Naive thymus-derived CD8-positive, alpha-beta T cell (primary cell): ENCODE measurements at places on chromosomes 7 and 10. TPM values are rescaled to one million over a fixed set of nuclear protein-coding genes. Genes with fewer than 3 reads are reported as not detected.

HOXA5 gene
- total RNA-seq = not detected

TCERG1L gene
- total RNA-seq = 0.14 TPM

C10orf105 gene
- 0.25 TPM for total RNA-seq

KCND2 gene
- not detected for total RNA-seq

TNPO3 gene
- total RNA-seq = 39.3 TPM

PLXNA4 gene
- total RNA-seq = 0.05 TPM

CDC14C gene
- not detected for total RNA-seq

SYNPO2L gene
- not detected for total RNA-seq

HKDC1 gene
- total RNA-seq = 0.65 TPM

GTF2IRD2 gene
- total RNA-seq = 43.0 TPM

NT5C2 gene
- 94.7 TPM for total RNA-seq

CPA4 gene
- total RNA-seq = not detected

GPR15LG gene
- not detected for total RNA-seq

NKX2-3 gene
- total RNA-seq = not detected

STEAP1B gene
- not detected for total RNA-seq

PPP1R17 gene
- total RNA-seq = not detected

ZCWPW1 gene
- 15.6 TPM for total RNA-seq

CPVL gene
- 1.4 TPM for total RNA-seq

HOXA10 gene
- not detected for total RNA-seq

RASA4B gene
- 35.0 TPM for total RNA-seq

ARMC10 gene
- 27.3 TPM for total RNA-seq

NUTM2E gene
- total RNA-seq = 0.96 TPM

UNCX gene
- total RNA-seq = not detected

CCDC3 gene
- not detected for total RNA-seq

LEP gene
- not detected for total RNA-seq

AKR1D1 gene
- total RNA-seq = not detected

ZNF467 gene
- total RNA-seq = 0.88 TPM

TRIL gene
- not detected for total RNA-seq

METTL27 gene
- total RNA-seq = 3.0 TPM

WASL gene
- 15.6 TPM for total RNA-seq

ATOH7 gene
- not detected for total RNA-seq

MKX gene
- total RNA-seq = not detected

MSS51 gene
- 5.9 TPM for total RNA-seq

CPEB3 gene
- total RNA-seq = 2.9 TPM

PSMC2 gene
- total RNA-seq = 73.5 TPM

OR2A42 gene
- total RNA-seq = not detected

PRLHR gene
- not detected for total RNA-seq

NRP1 gene
- 0.88 TPM for total RNA-seq

OGDHL gene
- total RNA-seq = not detected

HOXA13 gene
- not detected for total RNA-seq

NAT16 gene
- total RNA-seq = not detected

RGR gene
- not detected for total RNA-seq

C10orf71 gene
- total RNA-seq = not detected

TLL2 gene
- total RNA-seq = 0.14 TPM

SPDYE3 gene
- total RNA-seq = not detected

GIGYF1 gene
- 122 TPM for total RNA-seq

ASAH2 gene
- 6.7 TPM for total RNA-seq

SFXN4 gene
- total RNA-seq = 20.4 TPM
